Activated CD8-positive, alpha-beta memory T cell treated with anti-CD3 and anti-CD28 coated beads for 1 hour (primary cell): ENCODE measurements at places on chromosomes 6 and 20.

GRCh38 chr6:150406948-150407347 lies 38.1 kb downstream of the IYD start:
- no peak for DNase-seq

DNA sequence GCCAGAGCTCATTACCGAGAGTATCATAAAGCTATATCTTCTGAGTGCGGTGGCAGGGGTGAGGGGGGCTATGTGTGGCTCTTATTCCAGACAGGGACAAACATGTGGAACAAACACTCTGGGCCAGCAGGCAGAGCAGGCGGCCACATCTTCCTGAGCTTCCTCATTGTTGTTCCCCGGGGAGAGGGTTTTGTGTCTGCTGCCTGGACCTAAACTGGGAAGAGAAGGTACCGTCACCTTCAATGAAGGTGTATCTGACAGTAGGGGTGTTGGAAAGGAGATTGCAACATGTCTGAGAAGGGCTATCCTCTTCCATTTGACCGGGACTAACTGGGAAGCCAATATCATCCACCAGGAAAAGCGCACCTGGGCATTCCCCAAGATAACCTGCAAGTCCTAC lies 1.6 kb upstream of the TFAP2D start:
- no peak for DNase-seq

DNA sequence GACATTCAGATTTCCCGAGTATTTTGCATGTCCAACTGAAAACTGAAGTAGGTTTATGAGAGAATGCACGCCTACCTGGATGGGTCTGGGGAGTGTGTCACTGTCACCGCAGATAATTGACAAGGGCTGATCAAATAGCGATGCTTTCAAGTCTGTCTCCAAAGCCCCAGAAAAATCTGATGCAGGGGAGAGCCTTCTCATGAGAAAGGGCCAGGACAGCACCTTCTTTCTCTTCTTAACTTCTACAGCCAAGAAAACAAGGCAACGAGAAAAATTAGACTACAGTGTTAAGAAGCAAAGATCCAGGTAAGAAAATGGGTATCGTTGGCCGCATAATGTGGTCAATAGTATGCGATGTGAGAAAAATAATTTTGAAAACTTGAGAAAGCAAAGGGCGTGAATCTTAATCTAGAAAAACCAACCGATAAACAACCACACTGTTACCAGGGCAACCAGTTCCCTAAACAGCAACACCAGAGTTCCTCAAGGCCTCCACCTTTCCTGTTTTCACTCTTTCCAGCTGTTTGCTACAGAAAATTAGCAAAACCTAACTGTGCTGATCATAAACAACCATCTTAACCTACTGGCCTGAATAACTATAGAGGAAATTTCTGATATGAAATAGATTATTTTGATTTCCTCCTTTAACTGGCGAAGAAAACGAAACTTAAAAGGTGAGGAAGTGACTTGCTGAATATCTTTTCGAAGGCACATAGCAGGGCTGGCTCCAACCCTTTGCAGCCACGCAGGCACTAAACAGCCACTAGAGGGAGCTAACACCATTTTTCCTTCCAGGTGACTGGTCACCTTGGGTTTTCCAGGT lies 2.6 kb downstream of the TAGAP start:
- peak; percentile 47 for DNase-seq

DNA sequence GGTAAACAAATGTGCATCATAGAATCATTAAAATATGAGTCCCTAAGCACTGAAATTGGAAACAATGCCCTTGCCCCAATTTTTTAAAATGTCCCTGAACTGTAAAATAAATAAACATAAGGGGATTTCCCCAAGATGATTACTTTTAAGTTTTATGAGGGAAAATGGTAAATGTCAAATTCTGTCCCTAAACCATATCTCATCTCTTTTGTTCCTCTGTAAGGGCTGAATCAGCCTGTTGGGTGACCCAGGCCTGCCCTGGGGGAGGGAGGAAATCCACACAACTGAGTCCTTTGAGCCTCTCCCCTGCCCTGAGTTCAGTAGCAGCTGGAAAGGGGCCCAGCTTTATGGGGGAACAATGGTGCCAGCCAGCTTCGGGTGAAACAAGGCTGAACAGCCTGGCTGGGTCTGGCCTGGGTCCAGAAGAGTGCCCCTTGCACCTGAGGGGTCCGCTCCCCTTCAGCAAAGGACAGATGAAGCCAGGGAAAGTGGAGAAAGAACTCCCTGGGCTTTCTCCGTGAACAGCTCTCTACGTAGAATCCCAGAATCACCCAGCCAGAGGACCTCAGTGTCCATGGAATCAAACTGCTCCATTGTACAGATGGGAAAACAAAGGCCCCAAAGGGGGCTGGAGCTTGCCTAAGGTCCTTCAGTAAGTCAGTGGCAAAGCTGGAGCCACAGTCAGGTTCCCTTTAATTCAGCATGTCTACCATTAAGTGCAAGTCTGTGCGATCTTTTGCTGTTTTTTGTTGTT lies 28.2 kb upstream of the ITCH start:
- DNase-seq = no peak

GRCh38 chr20:21808863-21809664 lies 103.6 kb downstream of the PAX1 start:
- DNase-seq = peak; percentile 12

DNA sequence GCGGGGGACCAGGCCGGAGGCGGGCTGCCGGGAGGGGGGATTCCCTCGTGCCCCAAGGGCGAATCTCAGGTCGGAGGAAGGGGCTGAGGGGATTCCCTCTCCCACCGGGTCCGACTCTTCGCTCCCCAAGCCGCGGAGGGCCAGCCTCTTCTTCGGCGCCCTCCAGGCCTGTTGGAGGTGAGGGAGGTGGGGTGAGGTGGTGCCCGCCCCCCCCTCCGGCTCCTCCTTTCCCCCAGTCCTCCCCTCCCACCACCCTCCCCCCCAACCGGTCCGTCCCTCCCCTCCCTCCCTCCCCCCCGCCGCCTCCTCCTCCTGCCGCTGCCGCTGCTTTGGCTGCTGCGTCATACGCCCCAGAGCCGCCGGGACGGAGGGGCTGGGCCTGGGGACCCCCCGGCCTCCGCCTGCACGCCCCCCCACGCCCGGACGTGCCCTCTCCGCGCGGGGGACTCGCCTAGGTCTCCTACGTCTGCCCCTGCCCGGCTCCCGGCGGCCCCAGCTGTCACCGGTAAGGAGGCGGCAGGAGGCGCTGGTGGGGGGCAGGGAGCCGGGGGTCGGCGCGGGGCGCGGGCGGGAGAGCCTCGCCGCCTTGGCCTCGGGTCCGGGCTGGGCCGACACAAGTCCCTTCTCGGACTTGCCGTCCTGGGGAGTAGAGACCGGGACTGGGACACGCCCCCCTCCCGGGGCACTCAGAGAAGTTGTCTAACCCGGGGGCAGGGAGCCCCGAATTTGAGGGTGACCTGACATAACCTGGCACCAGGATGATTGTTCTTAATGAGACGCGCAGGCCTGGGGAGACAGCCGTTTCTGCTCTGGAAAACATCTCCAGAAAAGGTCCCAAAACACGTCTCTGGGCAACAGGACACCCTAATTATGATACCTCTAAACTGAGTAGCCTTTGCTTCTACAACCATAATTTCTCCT lies at the start of gene PHF1:
Gene PHF1, plus strand, starts transcription at position 304 of the 921 bp plus-strand sequence. CDS start 1,250 bp downstream, outside the sequence.
- DNase-seq = no peak

- DNase-seq = no peak
These were observed 45.5 kb upstream of the ENTPD6 start for GRCh38 chr20:25150016-25150415.

- no peak for DNase-seq
These were observed 84.7 kb upstream of the ELOVL5 start for GRCh38 chr6:53433261-53433950.

DNA sequence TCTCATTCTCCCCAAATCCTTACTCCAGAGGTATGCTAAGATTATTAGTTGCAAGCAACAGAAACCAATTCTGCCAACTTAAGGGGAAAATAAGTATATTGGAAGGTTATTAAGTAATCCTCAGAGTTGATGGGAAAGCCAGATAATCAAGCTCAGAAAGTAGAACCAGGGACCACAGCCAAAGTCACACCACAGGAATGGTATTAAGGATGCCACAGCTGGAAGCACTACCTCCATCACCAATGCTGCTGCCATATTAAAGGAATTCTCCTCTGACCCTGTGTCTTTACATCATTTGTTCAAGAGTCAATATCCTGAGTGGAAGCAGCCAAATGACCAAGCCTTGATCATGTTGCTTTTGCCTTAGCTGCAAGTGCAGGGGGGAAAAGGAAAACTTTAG lies 9.9 kb downstream of the PROCR start:
- no peak for DNase-seq

DNA sequence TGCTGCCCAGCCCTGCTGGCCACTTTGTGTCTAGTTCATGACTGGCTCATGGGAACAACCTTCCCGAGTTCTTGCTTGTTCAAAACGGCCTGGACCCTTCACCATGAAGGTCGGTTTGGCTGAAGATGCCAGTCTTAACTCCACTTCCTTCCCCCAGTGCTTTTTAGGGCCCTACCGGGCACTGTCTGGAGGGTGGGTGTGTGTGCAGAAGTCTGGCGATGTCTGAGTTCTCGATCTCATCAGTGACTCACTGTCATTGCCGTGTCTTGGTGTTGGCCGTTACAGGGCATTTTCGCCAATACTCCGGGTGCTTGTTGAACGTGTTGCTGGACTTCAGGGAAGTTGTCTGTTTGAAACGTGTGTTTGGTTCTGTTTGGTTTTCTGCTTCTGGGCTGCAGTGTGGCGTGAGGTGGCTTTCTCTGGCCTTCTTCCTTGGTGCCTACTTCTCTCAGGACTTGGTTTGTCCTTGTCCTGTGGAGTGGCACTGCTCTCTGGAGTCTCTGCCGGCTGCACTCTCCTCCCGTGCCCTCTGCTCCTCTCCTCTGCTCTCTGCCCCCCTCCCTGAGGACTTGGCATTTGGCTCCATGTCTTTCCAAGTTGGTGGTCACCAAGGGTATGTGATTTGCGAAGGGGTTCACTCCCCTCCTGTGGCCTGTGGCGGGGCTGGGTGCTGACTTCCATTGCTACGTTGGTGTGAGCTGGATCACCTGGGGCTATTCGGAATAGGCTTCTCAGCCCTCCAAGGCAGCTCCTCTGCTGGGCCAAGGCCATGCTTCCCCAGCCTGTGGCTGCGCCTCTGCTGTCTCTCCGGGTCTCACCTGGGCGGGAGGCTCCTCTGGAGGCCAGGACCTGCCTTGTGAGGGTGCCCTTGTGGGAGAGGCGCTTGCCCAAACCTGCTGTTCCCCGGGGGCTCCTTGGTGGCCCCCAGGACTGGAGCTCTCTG lies 38.2 kb downstream of the PYGB start:
- DNase-seq = no peak

GRCh38 chr6:54515713-54516112 lies 207.5 kb downstream of the TINAG start:
- no peak for DNase-seq

GRCh38 chr6:109087661-109088264 lies 6.9 kb downstream of the SESN1 start:
- no peak for DNase-seq

- DNase-seq = no peak
These were observed at the start of gene NKX2-4 for GRCh38 chr20:21397341-21398108. Gene NKX2-4, minus strand, starts transcription at chr20:21397526. Its CDS starts 127 bp downstream, at chr20:21397399.

- no peak for DNase-seq
These were observed 10.7 kb downstream of the PXMP4 start for GRCh38 chr20:33709398-33709797.

- DNase-seq = no peak
These were observed 1.2 kb upstream of the SPATS1 start for GRCh38 chr6:44341095-44341890.

DNA sequence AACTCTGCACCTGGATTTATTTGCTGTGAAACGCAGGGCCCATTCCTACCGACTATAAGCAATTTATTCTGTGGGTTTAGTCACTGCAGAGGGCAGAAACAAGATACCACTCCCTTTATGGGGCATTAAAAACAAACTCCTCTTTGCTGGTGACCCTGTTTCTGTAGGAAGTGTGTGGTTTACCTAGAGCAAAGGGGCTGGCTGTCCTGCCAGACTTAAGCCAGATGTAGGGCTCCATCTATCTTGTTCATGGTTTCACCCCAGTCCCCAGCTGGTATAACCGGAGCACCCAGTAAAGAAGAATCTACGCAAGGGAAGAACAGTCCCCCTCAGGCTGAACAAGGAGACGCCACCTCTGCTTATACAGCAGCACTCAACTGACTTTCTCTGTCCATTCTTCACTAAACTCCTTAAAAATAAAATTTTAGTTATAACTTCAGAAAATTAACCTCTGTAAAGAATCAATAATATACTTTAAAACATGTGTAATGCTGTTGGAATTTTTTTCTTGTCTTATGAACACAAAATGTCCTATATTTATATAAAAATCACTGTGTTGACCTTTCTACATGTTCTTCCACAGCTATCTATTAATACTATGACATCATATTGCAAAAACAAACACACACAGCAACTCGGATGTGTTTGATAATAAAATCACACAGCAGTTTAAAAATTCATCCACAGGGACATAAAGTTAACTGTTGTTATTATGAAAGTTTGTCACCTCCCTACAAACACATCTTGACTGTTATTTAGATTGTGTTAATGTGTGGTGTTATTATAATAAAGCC lies 126.1 kb upstream of the RPS6KA2 start:
- DNase-seq = no peak

DNA sequence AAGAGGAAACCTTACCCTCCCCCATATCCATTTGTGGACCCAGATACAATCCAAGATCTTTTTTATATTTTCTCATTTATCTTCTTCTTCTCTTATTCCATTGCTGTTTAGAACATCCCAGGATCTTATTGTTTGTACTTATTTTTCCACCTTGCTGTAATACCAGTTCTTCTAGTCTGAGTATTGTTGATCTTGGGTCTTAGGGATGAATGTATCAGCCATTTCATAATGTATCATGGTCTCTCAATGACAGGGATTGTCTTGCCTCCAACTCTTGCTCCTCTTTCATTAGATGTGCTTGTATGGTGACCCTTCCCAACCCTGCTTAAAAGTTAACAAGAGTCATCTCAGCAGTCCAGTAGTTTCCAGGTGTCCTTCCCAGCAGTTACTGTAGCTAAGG lies 63.3 kb downstream of the MAP3K4 start:
- DNase-seq = no peak

DNA sequence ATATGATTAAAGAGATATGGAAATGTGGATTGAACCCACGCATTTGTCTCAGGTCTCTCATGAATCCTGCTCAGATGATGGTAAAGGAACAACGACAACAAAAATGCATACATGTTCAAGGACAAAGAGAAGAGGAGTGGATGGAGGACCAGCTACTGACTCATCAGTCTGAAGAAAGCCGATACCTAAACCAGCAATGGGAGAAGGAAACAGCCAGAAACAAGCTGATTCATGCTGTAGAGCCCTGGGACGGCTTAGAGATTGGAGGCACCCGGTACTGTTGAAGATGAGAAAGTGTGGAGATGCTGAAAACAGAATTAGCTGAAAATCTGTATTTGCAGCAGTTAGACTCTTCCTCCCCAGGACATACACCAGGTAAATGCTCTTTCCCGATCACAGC lies 14.4 kb upstream of the RIPPLY2 start:
- DNase-seq = no peak

- DNase-seq = no peak
These were observed 92.7 kb downstream of the DACT2 start for GRCh38 chr6:168226902-168227318.

- DNase-seq = peak; percentile 19
These were observed 514 bp downstream of the TCFL5 start for GRCh38 chr20:62860924-62861691.
